ENCODE measurements at places on chromosomes 16 and 17.

DNA sequence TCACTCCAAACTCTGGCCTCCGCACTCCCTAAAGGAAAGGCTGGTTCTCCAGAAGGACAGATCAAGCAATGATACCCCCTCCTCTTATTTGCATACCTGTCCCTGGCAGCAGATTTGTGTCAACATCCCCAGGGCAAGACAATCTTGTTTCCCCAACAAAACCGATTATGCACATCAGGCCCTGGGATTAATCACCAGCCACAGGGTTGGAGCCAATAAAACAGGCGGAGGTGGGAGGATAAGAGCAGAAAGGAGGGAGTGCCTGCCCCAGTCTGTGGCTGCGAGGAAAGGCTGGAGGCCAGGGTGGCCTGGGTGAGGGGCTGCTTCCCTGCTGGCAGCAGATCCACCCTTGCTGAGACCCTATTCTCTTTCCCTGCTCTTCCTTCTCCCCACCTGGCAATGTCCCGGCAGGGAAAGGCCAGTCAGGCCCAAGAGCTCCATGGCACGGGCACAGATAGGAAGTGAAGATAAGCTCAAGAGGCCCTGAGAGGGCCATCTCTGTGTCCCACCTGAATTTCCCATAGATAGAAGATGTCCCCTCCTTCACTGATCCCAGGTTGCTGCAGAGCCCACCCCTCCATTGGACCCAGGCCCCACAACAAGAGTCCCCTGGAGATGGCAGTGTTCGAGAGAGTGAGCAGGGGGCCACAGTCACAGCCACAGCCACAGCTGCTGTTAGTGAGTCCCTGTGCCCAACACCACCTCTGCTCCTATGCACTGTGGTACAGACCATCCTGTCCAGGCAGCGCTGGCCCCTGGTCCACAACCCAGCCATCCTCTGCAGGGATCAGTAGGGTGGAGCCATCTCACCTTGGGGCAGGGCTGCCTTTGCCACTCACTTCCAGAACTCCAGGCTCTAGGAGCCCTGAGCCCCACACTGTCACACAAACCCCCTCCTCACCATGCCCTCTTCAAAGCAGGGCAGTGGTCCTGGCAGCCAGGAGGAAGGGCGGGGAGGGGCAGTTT lies 137.5 kb downstream of the SDK2 start:
- no peak for DNase-seq

GRCh38 chr17:50532452-50533024 lies at the start of gene EPN3:
EPN3 (plus strand) TSS chr17:50532735; CDS start chr17:50536557, 3,822 bp downstream.
- no peak for DNase-seq

- no peak for DNase-seq
These were observed 142.5 kb downstream of the CMIP start for GRCh38 chr16:81586977-81587625.

- no peak for DNase-seq
These were observed 22.7 kb downstream of the MYO1D start for GRCh38 chr17:32854207-32854606.

GRCh38 chr16:88957887-88958577 lies 19.0 kb downstream of the CBFA2T3 start:
- DNase-seq: no peak

DNA sequence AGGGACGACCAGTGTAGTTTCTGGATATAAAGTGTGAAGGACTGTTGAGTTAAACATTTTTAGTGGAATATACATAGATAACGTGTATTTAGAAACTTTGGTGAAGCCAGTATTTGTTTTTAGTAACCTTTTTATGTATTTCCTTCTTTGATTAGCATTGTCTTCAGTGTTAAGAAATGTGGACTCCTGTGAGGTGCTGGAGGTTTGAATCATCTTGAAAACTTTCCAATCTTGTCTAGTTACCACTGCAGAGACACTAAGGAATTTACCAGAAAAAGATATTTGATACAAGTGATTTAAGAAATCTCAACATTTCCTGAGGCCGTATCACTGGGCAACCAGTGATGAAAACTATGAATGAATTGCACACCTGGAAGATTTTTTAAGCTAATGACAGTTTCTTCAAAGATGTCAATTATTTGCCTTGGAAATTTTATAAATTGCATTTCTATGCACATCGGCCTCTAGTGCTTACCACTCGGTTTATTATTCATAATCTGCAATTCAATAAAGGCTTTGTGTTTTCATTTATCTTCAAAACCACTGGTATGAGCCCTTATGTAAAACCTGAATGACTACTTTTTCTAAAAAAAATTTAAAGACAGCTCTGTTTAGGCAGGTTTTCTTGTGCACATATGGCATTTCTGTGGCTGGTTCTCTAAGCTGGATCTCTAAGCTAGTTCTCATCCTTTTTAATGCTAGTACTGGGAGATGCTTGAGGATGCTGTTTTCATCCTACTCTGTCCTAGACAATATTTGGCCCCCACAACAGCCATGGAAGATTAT lies 31.4 kb upstream of the ADCY7 start:
- no peak for DNase-seq

GRCh38 chr17:71535321-71535720 lies 585.5 kb upstream of the SOX9 start:
- DNase-seq: no peak

GRCh38 chr16:56362706-56363105 lies 62.6 kb downstream of the AMFR start:
- DNase-seq: no peak

GRCh38 chr17:61406971-61407911 lies 7.6 kb downstream of the TBX2 start:
- DNase-seq: no peak

GRCh38 chr17:10681866-10682446 lies 15.4 kb downstream of the SCO1 start:
- no peak for DNase-seq

GRCh38 chr17:42365136-42365535 lies 23.1 kb downstream of the STAT3 start:
- DNase-seq: no peak

DNA sequence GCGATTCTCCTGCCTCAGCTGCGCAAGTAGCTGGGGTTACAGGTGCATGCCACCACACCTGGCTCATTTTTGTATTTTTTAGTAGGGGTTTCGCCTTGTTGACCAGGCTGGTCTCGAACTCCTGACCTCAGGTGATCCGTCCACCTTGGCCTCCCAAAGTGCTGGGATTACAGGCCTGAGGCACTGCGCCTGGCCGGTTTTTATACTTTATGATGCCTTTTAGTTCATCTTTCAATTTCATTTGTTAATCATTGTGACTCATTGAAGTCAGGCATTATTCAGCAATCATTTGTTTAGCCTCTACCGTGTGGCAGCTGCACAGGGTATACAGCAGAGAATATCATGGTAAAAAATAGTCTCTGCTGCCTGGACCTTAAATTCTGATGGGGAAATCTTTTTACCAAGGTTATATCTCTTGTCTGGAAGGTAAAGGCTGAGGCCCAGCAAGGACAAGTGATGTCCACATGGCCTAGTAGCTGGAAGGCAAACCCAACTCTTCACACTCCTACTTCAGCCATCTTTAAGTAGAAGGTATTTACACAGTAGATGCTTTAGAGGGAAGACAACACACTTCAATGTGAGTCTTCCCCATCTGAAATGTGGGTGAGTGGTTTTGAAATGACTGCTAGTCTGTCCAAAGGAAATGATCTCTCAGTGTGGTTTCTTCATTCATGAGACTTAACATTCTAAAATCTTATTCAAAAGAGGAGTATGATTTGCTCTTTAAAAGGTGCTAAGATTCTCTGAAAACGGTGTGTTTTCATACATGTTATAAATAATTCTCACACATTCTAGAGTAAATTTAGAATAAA lies 2.4 kb downstream of the PRPSAP2 start:
- no peak for DNase-seq

GRCh38 chr17:61384692-61385576 lies 14.7 kb upstream of the TBX2 start:
- no peak for DNase-seq

DNA sequence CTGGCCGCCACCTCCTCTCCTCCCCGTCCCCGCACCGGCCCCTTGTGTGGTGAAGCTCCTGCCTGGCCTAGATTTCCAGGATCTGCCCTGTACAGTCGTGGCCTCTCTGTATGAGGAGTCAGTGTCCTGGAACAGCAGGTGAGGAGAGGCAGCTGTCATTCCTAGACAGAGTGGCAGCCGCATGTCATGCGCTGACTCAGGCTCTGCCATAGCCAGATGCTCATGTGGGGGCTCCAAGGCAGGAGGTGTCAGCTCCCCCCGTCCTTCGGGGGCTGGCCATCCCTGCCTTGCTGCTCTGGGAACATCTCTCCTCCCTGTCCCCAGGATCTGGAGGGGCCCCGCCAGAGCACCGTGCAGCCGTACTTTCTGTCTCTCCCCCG lies 60.4 kb downstream of the BAIAP2 start:
- no peak for DNase-seq

- DNase-seq: no peak
These were observed 368.6 kb downstream of the SHISA9 start for GRCh38 chr16:13269905-13270528.

DNA sequence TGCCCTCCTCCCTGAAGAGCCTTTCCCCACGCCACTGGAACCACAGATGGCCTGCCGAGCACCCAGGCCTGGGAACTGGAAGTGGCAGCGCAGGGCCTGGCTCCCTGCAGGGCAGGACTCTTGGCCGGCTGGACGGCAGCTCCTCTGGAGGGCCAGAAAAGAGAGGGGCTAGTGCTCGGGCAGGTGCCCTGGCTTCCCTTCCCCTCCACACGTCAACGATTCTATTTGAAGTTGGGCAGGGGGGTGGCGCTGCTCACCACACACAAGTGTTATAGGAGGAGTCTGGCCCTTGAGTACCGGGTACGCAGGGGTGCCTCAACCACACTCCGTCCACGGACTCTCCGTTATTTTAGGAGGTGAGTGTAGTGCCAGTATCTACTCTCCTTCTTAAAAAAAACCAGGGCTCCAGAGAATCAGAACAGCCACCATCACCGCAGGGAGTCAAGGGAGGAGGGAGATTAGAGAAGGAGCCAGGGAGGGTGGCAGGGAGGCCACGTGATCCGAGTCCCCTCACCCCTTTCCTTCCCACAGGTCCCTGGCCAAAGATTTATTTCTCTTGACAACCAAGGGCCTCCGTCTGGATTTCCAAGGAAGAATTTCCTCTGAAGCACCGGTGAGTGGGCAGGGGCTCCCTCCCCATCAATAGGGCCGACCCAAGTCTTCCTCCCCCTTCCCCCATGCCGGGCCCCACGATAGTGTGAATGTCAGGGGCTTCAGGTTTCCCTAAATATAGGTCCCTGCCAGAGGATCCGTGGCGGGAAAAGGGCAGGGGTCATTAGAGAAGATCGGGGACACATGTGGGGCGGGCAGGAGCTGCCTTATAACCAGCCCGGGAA lies 1.4 kb upstream of the ALDOA start:
- peak; percentile 32 for DNase-seq

DNA sequence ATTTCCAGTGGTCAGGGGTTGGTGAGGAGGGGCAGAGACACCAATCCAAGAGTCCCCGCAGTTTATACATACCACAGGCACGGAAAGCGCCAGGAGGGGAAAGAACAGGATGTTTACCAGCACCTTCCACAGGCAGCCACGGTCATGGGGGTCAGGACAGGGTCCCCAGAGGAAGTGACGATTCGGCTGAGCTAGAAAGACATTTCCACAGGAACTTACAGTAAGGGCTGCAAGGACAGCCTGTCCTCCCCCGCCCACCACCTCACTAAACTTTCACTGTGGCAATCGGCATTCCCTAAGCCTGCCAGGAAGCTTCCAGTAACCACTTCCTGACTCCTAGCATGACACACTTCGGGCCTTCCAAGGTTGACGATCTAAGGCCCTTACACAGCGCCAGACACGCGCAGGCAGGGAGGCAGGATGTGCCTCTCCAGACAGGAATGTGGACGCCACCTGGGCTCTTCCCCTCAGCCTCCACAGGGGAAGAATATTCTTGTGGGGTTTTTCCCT lies 1.2 kb upstream of the MT2A start:
- no peak for DNase-seq

GRCh38 chr17:43416998-43417890 lies 18.5 kb downstream of the ARL4D start:
- no peak for DNase-seq

DNA sequence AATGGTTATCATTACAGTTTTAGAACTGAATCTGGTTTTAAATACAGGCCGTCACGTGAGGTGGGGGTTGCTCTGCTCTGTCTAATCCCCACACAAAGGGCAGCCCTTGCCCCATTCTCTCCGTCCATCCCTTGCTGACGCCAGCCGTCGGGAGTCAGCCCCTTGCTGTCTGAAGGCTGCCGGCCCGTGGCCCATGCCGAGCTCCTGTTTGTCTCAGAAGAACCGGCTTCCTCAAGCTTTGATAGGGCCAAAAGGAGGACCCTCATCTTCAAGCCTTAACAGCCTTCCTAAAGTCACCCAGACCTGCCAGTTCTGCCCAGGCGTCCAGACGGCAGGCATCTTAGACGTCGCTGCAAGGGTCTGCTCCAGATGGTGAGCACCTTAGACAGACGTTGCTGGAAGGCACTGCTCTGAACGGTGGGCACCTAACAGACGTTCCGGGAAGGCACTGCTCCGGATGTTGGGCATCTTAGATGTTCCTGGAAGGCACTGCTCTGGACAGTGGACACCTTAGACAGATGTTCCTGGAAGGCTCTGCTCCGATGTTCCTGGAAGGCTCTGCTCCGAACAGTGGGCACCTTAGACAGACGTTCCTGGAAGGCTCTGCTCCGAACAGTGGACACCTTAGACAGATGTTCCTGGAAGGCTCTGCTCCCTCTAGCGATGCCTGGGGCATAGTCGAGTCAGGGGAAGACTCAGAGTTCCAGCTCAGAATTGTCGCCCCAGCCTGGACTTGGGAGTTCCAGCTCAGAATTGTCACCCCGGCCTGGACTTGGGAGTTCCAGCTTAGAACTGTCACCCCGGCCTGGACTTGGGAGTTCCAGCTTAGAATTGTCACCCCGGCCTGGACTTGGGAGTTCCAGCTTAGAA lies 35.1 kb upstream of the CHMP6 start:
- DNase-seq: no peak

- no peak for DNase-seq
These were observed 19.2 kb downstream of the UNC119 start for GRCh38 chr17:28533091-28533807.

DNA sequence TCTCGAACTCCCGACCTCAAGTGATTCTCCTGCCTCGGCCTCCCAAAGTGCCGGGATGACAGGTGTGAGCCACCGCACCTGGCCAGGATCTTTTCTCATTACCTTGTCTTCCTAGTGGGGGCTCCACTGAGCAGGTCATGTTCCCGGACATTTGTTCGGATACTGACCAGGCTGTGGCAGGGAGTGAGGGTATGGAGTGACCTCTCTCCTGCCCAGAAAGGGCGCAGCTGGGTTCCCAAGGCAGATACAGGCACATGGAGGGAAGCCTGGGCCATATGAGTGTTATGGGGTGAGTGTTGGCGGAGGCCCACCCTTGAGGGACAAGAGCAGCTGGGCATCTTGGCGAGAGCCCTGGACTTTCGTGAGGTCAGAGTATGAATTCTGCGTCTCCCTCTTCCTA lies 5.5 kb downstream of the SERPINF1 start:
- no peak for DNase-seq

- no peak for DNase-seq
These were observed 10.8 kb downstream of the LYRM1 start for GRCh38 chr16:20911361-20911760.

DNA sequence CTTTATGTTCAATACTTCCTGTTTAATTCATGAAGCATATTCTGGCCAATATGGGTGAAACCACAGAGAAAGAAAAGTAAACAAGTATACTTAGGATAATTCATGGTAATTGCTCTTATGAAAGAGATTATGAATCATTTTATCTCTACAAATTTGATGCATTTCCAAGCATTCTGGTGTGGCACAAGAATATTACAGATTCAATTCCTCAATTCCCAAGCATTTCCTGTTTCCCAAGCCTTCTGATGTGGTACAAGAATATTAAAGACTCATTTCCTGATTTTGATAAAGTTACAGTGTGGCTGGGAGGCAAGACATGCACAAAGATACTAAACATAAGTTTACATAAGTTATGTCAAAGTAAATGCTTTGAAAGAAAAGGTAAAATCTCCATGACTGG lies 126.1 kb upstream of the NUDT7 start:
- no peak for DNase-seq

All from activated CD4-positive, CD25-positive, alpha-beta regulatory T cell (primary cell).